ENCODE measurements at places on chromosomes 3 and 15.
A peak's percentile ranks its signal among the peaks of the same experiment; 100 is the strongest.

DNA sequence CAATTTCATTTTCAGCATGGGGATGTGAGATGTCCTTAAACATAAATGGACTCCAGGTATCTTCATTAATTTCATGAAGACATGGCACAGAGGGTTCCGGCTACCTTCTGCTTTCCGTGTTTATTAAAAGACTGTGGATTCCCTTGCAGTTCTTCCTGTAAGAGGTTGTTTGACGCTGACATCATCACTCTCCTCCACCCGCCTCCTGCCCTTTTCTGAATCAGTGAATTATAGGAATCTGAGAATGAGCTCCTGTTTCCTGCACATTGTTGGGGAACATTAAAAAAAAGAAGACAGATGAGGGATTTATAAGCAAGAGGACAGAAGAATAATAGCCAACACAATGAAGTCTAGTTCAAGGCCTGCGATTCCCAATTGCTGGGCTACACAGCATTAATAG is 191.3 kb downstream of the LPP start:
- peak; percentile 53 for DNase-seq

DNA sequence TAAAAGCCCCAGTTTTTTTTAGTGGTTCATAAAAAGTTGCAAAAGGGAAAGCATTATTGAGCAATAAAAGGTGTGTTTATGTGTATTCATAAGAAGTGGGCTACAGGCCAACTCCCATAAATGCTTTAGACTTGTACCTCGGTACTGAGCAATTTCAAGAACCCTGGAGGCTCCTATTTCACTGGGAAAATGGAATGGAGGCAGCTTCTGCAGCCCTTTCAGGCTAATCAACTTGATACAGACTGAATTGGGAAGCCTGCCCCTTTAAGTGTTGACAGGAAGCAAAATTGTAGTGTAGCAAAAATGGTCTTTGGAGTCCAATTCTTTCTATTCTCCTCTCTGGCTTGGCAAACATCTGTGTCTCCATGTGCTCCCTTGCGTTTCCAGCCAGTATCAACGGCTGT is 118.8 kb downstream of the ECT2 start:
- DNase-seq: peak; percentile 6

- no peak for DNase-seq
These were observed 98.3 kb downstream of the ANO10 start for GRCh38 chr3:43523454-43524053.

DNA sequence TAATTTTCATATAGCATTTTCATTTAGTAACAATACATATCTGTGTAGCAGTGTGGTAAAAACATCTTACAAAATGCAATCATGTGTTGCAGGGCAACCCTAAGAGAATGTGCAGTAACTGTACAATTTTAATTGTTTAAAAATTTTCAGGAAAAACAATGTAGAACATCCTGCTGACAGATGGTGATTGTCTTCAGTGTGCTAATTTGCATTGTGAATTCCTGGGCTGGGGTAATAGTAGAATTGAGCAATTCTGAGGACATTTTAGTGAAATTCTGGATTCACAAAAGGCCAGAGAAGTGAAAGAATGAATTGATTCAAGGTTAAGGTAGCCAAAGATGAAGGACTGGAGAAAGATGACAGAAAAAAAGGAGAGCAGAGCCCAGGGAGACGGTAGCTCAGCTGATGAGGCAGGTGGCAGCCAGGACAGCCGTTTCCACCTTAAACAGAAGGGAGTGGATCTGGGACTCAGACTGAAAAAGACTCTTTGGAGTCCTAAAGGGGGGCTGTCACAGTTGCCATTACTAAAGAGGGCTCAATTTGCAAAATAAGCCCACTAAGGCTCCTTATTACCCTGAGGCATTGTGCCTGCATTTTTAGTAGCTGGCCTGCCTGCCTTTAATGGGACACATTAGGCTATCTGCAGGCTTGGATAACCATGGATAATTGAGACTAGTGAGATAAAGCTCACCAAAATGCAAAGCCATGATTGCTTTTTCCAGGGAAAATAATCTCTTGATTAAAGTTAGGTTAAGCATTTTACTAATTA is 8.6 kb downstream of the MAP3K13 start:
- DNase-seq: no peak

DNA sequence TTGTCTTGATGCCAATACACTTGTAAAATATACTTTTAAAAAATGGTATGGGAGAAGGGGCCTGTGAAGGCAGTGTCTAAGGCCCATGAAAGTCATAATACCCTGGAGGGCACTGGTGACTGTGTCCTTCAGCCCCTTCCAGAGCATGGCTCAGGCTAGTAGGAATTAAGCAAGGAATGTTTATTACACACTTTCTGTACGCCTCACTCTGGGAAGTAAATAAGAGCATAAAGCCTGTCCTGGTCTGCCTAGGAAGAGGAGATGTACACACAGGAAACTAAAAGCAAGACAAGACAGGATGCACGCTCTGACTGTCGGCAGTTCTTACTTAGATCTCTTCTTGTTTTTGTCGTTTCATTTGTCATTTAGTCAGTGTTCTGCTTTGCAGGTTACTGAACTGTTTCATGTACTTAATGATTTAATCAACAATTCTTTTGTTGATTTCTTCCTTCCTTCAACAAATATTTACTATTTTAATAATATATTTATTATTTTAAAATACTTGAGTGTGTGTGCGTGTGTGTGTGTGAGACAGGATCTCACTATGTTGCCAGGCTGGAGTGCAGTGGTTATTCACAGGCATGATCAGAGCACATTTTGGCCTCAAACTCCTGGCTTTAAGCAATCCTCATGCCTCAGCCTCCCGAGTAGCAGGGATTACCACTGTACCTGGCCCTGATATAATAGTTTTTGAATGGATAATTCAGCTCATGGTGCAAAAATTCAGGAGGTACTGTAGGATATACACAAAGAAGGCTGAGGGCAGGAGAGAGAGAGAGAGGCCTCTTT is 9.0 kb upstream of the SMAD6 start:
- DNase-seq: no peak

GRCh38 chr3:186097663-186098451 is 11.0 kb downstream of the ETV5 start:
- peak; percentile 84 for DNase-seq

DNA sequence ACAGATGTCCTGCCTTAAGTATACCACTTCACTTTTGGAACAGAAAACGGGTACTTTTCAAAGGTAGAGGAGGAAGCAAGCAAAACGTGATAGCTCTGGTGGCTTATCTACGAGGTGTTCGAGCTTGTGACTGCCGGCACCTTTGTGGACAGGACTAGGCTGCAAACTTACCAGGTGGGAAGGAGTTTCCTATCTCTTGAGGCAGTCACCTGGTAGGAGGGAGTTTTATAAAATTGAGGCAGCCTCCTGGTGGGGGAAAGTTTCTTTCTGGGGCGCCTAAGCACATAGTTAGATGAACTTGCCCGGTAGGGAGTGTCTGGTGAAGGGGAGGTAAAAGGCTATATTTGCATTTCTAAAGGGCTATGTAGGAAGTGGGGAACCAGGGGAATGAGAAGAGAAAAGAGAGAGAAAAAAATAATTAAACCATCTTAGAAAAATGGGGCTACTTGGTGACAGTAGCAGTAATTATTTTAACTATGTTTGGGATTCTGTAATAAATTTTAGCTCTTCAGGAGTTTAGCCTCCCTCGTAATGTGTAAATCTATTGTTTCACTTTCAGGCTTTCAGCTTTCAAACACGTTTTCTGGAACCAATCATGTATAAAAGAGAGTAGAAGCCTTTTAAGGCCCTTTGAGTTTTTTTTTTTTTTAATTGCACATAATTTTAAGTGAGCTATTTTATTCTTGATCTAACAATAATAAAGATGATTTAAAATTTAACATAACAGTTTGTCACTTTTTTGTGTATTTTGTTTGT is 131.0 kb downstream of the IL5RA start:
- no peak for DNase-seq

GRCh38 chr15:35549567-35549966 is 3.6 kb upstream of the DPH6 start:
- DNase-seq: no peak

DNA sequence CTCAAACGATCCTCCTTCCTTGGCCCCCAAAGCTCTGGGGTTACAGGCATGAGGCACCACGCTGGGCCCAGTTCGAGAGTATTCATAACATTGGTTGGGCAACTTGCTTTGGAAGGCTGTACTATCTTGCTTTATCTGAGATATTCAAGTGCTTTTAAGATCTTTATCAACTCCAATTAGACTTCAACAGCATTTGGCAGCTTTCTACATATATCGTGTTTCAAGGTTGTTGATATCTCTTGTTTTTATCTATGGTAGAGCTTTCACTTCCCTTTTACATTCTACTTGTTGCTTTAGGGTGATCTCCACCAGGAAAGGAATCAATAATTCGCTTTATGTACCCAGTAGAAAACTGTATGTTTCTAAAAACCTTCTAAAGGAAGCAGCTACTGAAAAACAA is 395.3 kb downstream of the IL5RA start:
- no peak for DNase-seq

DNA sequence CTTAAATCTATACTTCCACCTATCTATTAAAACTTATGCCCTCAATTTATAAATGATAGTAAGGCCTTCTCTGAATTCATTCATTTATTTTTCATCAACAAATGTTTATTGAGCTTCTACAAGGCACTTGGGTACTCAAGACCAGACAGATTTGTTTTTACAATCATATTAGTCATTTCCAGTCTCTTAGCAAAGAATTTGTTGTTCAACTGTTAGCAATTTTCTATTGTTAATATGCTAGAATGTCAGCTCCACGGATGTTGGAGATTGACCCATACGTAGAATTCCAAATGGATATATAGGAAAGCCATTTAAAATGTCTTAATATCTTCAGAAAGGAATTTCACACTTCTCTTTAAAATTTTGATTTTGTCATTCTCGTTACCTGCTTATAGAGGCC is 36.7 kb downstream of the ZBTB38 start:
- peak; percentile 74 for DNase-seq

- peak; percentile 38 for DNase-seq
These were observed 641.8 kb downstream of the FHIT start for GRCh38 chr3:60609446-60609845.

GRCh38 chr3:197468866-197469382 is 86.8 kb downstream of the BDH1 start:
- no peak for DNase-seq

- DNase-seq: peak; percentile 84
These were observed 38.4 kb upstream of the GALNT15 start for GRCh38 chr3:16136055-16136454.

DNA sequence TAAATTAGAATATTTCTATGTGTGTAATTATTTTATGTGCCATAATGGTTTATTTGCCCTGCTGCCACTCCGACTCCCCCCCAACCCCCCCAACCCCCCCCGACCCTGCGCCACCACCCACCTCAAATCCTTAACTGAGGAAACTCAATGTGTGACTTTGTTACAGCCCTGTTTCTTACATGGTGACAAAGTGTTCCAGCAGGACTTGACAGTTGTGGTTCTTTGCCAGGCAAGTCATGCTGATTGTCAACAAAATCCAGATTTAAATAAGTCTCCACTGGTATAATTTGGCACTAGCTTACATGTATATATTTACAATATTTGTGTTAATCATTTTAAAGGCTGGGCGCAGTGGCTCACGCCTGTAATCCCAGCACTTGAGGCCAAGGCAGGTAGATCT is 7.7 kb downstream of the EBLN2 start:
- no peak for DNase-seq

DNA sequence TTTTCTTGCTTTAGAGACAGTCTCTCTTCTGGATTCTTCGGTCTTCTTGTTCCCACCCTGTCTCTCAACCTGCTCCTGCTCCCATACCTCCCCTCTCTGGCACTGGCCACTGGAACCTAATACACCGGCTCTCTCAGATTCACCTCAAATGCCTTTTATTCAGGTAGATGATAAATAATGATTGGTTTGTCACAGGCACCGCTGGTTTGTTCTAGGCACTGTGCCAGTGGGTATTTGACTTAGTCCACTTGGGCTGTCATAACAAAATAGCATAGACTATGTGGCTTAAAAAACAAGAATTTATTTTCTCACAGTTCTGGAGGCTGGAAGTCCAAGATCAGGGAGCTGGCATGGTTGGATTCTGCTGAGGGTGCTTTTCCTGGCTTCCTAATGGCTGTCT is 278.2 kb upstream of the STT3B start:
- no peak for DNase-seq

- DNase-seq: no peak
These were observed 91.7 kb upstream of the GOLGA6L4 start for GRCh38 chr15:84143753-84144314.

DNA sequence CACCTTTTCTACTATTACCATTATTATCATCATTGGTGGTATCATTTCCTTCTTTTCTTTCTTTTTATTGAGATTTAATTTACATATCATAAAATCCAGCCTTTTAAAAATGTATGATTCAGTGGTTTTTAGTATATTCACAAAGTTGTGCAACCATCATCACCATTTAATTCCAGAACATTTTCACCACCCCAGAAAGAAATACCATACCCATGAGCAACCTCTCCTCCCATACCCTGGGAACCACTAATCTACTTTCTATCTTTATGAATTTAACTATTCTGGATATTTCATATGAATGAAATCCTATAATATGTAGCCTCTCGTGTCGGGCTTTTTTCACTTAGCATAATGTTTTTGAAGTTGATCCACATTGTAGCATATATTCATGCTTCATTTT is 29.1 kb downstream of the AAGAB start:
- DNase-seq: peak; percentile 75

GRCh38 chr15:81263477-81263876 is 60.5 kb downstream of the STARD5 start:
- no peak for DNase-seq

- DNase-seq: no peak
These were observed 75.8 kb downstream of the SATB1 start for GRCh38 chr3:18349197-18349798.

- DNase-seq: no peak
These were observed 141.1 kb downstream of the XXYLT1 start for GRCh38 chr3:195129644-195130492.

GRCh38 chr3:27680517-27681246 is 41.4 kb downstream of the EOMES start:
- DNase-seq: no peak

DNA sequence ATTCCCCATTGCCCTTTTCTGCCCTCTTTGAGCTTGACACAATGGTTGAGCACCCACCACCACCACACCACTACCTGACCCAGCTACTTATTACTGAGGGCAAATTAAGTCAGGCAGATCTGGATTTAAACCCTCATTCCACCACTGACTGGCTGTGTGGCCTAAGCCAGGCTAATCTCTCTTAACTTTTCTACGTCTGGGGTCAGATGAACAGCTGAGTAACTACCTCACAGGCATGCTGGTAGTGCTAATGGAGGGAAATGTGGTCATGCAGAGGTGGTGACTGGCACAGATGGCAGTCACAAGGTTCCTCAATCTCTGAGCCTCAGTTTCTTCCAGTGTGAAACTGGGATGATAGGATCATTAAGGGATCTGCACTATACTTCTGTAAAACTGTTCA is 4.3 kb upstream of the MRPS25 start:
- no peak for DNase-seq

Measured in fibroblast of skin of abdomen (primary cell).